ENCODE measurements at places on chromosomes 12 and 14. TPM values are rescaled to one million over a fixed set of nuclear protein-coding genes. Genes with fewer than 3 reads are reported as not detected.

CCDC197 gene
- not detected for total RNA-seq

DNA sequence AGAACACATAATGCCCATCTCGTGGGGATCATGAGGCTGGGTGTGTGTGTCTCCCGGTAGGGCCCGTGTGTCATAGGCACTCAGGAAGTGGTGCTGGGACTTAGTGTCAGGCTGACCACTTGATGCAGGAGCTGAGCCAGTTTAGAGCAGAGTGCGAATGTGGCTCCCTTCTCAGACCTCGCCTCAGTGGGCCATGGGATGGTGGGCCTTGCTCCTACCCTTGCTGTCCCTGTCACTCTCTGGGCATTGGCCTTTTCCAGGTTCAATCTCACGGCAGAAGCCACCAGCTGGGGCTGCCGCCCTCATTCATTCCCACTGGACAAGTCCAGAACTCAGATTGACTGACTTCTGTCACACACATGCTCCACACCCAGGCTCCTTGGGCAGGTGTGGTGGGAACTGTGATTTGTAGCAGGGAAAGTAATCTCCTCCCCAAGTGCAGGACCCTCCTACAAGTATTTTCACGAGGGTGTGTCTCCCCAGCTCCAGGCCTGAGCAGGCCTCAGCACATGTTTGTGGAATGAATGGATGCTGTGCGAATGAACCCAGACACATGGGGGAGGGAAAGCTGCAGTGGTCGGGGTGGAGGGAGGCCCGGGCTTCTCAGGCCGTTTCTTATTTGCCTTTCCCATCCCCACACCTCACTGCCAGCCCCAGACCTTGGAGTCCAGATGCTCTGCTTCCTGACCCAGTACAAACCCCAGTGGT, 54.9 kb downstream of the BEGAIN start:
- no peak for DNase-seq

DLK1 gene
- total RNA-seq = not detected

CYP27B1 gene
- under 0.01 TPM for total RNA-seq

RASSF9 gene
- 10.9 TPM for total RNA-seq

DNA sequence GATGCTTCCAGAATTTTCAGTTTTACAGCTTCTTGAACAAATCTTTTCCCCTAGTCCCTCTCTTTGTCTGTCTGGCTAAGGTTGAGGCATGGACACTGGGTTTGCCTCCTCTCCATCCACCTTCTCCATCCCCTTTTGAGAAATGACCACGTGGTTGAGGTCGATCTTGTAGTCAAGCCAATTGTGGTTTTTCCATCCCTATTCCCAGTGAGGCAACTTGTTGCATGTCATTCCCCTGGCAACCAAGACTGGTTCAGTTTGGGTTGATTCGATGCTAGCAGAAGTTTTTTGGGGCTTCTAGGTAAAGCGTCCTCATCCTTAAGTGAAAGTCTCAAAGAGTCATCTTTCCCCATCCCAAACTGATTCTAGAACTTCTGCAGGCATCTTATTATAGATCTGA, 300.8 kb downstream of the APAF1 start:
- DNase-seq = no peak

DNA sequence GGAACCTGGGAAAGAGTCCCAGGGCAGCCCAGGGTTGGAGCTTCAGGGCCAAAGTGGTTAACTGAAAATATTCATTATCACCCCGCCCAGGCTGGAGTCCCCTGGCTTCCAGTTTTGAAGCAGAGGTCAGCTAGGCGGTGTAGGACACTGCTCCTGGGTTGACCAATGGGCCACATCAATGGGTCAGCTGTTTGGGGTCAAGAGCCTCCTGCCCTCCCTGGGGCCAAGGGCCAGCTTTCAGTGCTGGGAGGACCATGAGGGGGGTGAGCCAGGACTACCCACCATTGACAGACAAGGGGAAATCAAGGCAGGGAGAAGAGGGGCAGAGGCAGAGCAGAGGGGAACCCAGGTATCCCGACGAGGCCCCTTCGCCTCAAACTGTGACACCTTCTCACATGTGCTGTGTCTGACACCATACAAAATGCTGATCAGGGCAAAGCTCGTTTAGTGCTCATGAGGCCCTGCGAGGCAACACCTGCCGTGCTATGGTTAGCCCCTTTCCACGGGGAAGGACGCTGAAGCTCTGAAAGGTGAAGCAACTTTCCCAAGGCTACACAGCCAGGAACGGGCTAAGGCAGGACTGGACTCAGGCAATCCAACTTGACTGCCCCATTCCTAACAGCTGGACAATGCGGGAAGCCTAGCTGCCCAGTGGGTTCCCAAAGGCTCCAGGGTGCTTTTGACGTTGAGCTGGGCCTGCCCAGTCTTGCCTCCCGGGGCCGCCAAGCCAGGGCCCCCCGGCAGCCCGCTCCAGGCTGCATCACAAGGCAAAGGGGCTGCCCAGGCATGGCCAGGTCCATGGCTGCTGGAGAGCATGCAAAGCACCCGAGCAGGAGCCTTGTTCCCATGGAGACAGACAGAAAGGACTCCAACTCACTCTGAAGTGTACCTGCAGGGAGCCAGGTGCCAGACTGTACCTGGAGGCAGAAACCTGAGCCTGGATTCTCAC, 2.0 kb downstream of the SYNE3 start:
- DNase-seq = no peak

DNA sequence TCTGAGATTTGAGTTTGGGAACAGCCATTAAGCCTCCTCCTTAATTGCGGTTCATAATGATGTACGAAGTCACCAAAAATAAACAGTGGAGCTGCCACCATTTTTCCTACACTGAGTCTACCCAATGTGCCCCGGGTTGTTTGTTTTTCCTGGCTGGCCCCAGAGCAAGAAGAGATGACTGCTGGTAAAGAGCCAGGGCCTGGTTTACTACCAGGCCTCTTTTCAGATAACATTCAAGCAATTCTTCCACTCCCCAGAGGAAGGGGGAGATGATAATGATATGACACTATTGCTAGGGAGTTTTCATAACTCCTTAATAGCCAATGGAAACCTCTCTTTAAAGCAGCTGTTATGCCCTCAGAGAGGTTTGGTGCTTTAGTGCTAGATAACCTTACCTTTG, 42.3 kb downstream of the BRAP start:
- peak; percentile 33 for DNase-seq

BBOF1 gene
- total RNA-seq = 0.40 TPM

GRCh38 chr14:102608064-102608446, 15.6 kb downstream of the RCOR1 start:
- DNase-seq = no peak

GRCh38 chr14:71720978-71721624, 211.1 kb upstream of the RGS6 start:
- DNase-seq = peak; percentile 89
